ENCODE measurements at places on chromosomes 5 and 9.

DNA sequence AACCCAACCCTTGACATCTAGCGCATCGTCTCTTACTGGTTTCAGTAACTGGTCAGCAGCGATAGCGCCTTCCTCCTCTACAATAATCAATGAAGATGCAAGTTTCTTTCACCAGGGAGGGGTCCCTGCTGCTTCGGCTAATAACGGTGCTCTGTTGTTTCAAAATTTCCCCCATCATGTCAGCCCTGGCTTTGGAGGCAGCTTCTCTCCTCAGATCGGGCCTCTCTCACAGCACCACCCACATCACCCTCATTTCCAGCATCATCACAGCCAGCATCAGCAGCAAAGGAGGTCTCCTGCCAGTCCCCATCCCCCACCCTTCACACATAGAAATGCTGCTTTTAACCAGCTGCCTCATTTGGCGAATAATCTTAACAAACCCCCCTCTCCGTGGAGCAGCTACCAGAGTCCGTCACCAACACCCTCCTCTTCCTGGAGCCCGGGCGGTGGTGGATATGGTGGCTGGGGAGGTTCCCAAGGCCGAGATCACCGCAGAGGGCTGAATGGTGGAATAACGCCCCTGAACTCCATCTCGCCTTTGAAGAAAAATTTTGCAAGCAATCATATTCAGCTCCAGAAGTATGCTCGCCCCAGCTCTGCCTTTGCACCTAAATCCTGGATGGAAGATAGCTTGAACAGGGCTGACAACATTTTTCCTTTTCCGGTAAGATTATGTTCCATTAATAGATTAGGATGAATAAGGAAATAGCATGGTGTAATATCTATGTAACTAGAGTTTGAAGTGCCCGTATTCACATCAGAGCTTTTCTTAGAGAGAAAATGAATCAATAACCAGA, 2.2 kb downstream of the CPEB4 start:
- peak; percentile 65 for DNase-seq

DNA sequence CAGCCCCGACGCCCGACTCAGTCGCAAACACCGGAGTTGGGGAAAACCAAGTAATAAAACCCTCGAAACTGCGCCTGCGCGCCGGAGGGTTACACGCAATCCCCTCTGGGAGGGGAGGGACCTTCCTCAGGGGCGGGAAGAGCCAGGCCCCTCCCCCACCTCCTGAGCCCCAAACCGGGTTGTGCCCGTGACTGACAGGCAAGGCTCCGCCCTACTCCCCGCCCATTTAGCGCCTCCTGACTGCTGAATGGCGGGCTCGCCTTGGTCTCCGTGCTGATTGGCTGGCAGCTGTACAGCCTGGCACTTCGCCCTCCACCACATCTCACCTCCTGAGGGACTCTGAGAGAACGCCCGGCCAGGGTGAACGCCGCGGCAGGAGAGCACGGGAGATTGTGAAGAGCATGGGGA, at the start of gene PRDM9:
PRDM9 (plus strand) TSS at position 332 of the 408 bp plus-strand sequence. CDS start 1,425 bp downstream, outside the sequence.
- peak; percentile 79 for DNase-seq

GRCh38 chr9:127892831-127893230, 6.6 kb downstream of the ST6GALNAC6 start:
- no peak for DNase-seq

GRCh38 chr5:112183103-112183711, 235.9 kb downstream of the EPB41L4A start:
- no peak for DNase-seq

DNA sequence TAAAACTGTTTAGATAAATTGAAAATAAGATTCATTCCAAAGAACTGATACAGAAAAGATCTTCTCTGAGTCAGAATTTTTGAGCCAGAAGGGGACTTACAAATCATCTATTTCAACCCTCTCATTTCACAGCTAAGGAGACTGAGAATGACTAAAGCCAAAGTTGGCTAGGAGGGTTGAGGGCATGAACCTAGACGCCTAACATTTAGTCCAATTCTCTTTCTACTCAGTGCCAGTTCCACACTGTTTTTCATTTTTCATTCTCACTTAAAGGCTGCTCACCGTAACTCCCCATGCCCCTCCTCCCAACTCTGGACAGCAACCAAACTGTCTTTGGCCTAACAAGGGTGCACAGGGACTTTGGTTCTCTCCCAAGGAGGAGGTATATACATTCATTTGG, 364.0 kb downstream of the NDUFS4 start:
- no peak for DNase-seq

DNA sequence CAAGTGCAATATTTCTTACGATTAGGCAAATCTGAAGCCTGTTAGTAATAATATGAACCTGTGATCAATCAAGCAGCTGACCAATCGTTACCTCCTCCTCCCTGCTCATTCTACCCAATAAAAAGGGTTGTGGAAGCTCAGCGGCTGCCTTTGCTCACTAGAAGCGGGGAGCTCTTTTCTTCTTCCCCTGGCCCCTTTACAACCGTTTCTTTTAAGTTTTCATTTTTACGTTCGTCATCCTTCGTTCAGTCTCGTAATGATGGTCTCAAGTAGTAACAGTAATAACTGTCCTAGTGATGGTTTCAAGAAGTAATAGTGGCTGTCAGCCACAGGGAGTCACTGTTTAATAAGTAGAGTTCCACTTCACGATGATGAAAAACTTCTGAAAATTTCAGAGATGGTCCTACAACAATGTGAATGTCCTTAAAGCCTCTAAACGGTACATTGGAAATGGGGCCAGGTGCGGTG, 6.2 kb downstream of the UGT3A2 start:
- DNase-seq = no peak

DNA sequence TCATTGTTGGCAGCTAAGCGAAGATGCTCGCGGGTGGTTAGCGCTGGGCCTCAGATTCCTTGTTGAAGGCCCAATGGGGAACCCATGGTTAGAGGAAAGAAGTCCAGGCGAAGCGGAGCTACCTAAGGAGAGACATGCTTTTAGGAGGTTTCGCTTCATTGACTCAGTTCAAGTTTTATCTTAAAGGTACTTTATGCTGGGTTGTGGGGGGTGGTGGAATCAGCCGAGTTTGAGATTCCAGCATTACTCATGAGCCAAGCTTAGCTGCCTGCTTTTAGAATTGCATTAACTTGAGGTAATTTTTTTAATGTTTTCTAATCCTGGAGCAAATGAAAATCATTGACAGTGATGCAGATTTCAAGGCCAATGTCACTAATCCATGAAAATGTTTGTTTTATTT, 16.1 kb downstream of the MEGF10 start:
- no peak for DNase-seq

- DNase-seq = no peak
Measured at GRCh38 chr5:139190125-139190524, 8.0 kb downstream of the SIL1 start.

- DNase-seq = peak; percentile 38
Measured at GRCh38 chr5:154945695-154946301, 4.9 kb downstream of the MRPL22 start.

DNA sequence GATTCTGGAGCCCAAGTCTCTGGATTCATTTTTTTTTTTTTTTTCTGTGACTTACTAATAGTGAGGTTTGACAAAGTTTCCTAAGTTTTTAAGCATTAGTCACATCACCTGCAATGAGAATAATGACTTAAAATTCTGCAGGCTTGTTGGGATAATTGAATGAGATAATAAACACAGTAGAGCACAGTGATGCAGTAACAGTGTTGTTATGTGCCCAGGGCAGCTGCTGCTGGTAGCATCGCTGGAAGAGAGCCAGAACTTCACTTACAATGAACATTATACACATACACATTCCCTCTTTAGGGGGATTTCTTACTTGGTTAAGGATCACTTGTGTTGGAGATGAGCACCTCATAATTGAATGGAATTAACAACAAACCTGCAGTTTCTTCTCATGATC, 78.9 kb downstream of the ALDH7A1 start:
- DNase-seq = no peak

- peak; percentile 3 for DNase-seq
Measured at GRCh38 chr5:95283022-95283615, 1.8 kb downstream of the MCTP1 start.

GRCh38 chr5:82802954-82803353, 274.2 kb downstream of the TMEM167A start:
- no peak for DNase-seq

DNA sequence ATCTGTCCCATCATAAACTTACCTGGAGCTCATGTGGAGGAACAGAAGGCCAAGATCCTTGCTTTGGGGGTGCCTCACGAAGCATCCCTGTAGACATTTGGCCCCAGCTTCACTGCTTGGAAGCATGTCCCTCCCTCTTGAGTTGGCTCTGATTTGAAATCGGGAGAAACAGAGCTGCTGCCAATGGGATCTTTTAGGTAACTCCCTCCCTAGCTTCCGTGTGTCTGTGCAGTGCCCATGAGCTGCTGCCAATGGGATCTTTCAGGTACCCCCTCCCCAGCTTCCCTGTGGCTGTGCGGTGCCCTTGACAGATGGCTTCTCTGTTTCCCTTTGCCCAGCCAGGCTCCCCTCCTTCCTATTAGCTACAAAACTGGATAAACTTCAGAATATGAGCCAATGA, 178.0 kb downstream of the NR3C1 start:
- no peak for DNase-seq

DNA sequence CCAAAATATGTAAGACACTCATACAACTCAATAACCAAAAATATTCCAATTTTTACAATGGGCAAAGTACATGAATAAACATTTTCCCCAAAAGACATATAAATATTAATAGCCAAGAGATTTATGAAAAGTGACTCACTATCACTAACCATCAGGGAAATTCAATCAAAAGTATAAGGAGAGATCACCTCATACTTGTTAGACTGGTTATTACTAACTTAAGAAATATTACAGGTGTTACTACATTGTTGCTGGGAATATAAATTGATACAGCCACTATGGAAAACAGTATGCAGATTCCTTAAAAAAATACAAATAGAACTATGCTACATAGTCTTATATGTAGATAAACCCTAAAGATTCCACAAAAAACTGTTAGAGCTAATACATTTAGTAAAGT, 21.8 kb downstream of the BTNL8 start:
- no peak for DNase-seq

GRCh38 chr9:97985058-97985861, 2.1 kb downstream of the ANP32B start:
- DNase-seq = peak; percentile 44

GRCh38 chr5:103915081-103915480, 352.5 kb upstream of the NUDT12 start:
- no peak for DNase-seq

DNA sequence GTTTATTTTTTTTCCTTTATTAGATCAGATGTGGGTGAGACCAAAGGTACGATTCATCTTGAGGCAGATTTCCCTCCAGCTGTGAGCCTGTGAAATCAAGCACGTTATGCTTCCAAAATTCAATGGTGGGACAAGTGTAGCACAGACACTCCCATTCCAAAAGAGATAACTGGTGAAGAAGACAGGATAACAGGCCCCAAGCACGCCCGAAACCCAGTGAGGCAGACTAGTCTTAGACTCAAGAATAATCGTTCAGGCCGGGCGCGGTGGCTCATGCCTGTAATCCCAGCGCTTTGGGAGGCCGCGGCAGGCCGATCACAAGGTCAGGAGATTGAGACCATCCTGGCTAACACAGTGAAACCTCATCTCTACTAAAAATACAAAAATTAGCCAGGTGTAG, 36.8 kb upstream of the COL5A1 start:
- no peak for DNase-seq

DNA sequence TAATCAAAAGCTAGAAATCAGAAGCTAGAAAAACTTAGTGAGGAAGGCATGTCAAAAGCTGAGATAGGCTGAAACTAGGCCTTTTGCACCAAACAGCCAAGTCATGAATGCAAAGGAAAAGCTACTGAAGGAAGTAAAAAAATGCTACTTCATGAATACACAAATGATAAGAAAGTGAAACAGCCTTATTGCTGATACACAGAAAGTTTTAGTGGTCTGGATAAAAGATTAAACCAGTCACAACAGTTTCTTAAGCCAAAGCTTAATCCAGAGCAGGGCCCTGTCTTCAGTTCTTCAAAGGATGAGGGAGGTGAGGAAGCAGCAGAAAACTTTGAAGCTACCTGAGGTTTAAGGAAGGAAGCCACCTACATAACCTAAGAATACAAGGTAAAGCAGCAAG, 102.5 kb upstream of the SH3GL2 start:
- no peak for DNase-seq

DNA sequence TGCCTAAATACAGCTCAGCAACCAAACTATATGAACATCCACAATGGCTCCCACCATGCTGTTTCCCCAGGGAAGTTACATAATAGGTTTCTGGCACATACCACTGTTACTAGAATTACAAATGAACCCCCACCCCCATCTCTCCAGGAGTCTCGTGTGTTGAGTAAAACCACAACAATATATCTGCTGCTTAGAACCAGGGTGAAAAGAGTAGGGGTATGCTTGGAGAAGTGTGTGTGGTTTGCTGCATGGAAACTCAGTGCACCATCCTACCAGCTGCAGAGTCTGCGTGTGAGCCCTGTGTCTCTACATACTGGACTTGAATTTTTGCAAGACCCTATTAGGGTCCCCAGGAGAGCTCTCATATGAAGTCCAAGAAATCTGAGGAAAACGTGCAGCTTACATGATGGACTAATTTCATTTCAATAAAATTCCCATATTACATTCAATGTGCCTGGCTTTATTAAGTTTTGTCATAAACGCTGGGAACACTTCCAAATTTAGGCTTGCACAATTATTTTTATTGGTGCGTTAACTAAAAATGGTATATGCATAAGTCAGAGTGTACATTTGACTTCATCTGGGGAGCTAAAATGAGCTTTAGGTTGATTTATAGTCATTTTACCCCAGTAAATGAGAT, 104.5 kb upstream of the NFIB start:
- peak; percentile 85 for DNase-seq

GRCh38 chr5:6383376-6383775, 5.0 kb upstream of the MED10 start:
- DNase-seq = no peak

DNA sequence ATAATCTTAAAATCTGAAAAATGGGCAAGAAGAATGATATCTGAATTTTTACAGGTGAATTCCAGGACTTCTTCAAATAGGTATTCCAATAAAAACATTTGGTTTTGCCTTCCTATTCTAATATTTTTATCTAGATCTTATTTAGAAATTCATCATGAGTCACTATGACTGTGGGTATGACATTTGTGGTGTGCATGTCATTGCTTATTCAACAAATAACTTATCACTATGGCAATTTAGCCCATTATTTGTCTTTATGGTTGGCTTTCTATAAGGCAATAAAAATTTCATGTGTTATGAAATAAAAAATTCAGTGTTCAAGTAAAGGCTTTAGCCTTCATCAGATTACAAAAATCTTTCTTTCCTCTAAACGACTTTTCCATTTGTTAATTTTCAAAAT, 1139.6 kb upstream of the NUDT12 start:
- no peak for DNase-seq

- DNase-seq = no peak
Measured at GRCh38 chr9:114076237-114077161, 1.6 kb downstream of the AMBP start.
